Adrenal gland (tissue), 19 donors: ENCODE measurements at places on chromosomes 7 and 10. TPM values are rescaled to one million over a fixed set of nuclear protein-coding genes. Genes with fewer than 3 reads are reported as not detected.

DNA sequence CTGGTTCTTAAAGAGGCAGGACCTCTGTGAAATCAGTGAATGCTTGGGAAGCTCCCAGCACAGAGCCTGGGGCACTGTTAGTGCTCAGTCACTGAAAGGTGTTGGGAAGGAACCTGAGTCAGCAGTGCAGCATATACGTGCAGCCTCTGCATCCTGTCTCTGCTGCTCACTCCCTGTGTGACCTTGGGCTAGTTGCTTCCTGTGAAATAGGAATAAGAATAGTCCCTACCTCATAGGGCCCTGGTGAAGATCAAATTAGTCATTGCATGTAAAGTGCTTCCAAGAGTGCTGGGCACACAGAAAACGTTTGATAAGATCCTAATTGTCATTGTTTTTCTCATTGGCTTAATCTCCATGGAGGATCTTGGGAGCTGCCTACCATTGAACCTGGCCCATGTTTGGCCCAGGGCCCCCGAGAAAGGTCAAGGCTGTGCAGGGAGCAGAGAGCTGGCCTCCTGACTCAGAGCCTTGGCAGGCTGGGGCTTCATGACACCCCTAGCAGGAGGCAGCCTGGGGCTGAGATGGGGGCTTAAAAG lies 73.3 kb upstream of the COL13A1 start:
- peak; percentile 76 for DNase-seq

The POLR2J gene
- 32.5 TPM for total RNA-seq

The OLAH gene
- total RNA-seq = 0.52 TPM

The AS3MT gene
- 325 TPM for total RNA-seq

- DNase-seq = no peak
These were observed 514 bp upstream of the CHAT start for GRCh38 chr10:49613165-49613881.

The FZD8 gene
- 3.9 TPM for total RNA-seq

- DNase-seq = no peak
These were observed 83.0 kb upstream of the CXCL12 start for GRCh38 chr10:44467900-44468299.

- no peak for DNase-seq
These were observed 179.8 kb upstream of the ASAH2 start for GRCh38 chr10:50431133-50431532.

The IL2RA gene
- total RNA-seq = 0.14 TPM

DNA sequence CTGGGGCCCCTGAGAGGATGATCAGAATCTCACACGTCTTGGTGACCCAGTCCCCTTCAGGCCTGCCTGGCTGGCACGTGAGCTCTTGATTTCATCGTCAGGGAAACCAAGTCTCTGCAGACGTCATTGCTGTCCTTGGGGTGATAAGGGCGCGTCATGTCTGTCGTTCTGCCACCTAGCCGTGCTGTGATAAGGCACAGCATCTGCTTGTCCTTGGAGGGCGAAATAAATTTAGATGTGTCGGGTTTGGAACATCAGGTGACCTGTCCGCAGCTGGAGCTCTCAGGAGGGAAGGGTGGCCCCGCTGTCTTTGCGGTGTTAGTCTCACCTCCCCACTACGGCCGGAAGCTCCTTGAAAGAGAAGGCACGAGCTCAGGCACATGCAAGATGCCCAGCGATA lies 129.2 kb downstream of the GRK5 start:
- DNase-seq = peak; percentile 86

DNA sequence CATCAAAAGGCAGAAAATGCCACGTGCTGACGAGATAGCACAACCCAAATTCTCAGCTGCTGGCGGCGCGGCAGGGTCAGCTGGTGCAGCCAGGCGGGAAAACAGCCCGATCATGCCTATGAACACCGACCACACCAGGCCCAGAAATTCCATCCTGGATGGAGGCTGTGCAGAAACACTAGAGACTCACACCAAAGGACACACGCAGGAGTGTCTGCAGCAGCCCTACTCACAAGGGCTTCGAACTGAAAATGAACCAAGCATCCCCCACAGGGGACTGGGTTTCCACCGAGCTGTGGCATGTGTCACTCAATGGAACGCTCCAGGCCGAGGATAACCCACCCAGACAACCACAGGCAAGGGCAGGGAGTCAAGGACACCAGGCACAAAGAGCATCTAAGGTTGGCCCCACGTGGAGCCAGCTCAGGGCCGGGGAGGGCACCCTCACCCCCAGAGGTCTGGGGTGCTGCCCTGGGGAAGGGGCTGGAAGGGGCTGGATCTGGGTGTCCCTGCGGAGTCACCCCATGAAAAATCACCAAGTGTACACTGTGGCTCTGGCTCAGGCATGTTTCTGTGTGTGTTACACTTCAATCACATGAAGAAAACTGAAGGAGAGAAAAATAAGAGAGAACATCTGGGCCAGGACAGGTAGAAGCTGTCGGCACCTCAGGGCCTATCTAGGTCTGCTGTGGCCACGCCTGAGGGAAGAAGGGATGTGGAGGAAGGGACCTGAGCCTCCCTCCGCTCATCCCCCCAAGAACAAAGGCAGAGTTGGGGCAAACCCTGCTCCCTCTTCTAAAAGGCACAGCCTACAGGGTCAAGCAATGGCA lies 33.0 kb downstream of the RASGEF1A start:
- DNase-seq = peak; percentile 7

The NUTM2E gene
- total RNA-seq = not detected

The FKBP6 gene
- not detected for total RNA-seq

The CFAP46 gene
- total RNA-seq = 2.4 TPM

The C10orf105 gene
- 0.07 TPM for total RNA-seq

DNA sequence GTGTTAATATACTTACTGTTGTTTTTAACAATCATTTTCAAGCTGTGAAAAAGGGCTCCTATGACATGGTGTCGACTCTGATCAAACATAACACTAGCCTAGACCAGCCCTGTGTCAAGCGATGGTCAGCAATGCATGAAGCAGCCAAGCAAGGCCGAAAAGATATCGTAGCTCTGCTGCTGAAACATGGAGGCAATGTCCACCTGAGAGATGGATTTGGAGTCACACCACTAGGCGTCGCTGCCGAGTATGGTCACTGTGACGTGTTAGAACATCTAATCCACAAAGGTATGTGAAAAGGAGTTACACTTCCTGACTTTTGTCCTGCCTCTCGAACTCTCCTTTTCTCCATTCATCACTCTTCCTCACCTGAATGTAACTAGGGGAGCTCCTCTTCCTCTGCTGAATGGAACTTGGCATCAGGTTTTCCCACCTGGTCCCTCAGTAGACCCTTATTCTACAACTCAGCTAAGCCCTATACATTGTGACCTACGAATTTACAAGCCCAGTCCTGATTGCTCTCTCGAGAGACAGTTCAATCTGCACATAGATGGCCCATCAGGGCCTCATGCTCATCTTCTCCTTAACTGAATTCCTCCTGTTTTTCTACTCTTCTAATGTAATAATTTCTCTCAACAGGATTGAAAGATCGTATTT lies 23.0 kb downstream of the ASB15 start:
- peak; percentile 22 for DNase-seq

The ARHGEF35 gene
- total RNA-seq = 1.1 TPM

GRCh38 chr10:126867567-126868365 lies 37.5 kb upstream of the DOCK1 start:
- DNase-seq = no peak

The PDE1C gene
- total RNA-seq = 3.8 TPM

GRCh38 chr10:34884272-34884952 lies 69.3 kb upstream of the PARD3 start:
- no peak for DNase-seq

DNA sequence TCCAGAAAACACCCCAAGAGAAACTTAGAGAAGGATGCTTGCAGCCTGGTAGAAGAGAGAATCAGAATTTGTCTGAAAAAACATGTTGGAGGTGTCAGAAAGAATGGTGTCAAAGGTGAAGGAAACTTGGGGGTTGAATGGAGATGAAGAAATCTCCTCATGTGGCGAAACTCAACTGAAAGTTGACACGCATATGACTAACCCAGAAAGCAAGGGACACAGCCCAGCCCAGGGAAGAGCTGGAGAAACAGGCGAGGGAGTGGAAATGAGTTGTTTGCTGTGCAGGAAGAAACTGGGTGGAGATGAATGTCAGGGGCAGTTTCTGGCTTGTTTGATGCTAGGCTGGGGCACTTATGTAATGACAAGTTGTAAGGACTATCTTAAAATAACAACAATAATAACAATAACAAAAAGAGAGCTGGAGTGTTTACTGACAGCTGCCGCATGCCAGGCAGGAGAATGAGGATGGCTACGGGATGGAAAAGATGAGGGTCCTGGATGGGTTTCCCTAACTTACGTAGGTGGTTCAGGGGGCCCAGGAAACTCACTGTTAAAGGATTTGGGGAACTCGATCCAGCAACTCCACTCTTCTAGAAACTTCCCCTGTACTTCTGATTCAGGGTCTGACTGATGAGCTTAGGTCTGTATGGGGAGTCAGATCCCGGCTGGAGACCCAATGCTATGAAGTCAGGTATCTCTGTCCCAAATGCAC lies 57.4 kb downstream of the MAP3K8 start:
- DNase-seq = no peak

The GFRA1 gene
- 6.7 TPM for total RNA-seq

DNA sequence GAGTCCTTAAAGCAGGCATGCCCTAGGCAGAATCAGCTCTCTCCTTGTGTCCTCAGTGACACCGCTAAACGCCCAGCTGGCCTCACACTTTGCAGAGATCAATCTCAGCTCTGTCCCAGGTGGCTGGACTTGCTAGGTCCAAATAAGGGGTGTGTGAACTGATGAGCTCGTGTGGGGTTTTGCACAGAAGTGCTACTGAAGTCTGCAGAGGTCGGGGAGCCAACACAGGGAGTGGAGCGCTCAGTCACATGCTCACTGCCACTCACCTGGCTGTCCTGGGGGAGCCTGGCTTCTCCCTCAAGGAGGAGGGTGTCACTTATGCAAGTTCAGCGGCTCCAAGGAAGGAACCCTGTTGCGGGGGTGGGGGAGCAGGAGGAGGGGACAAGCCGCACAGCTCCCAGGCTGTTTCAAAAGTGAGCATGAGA lies 2.0 kb downstream of the ELN start:
- no peak for DNase-seq
